Activated CD4-positive, alpha-beta T cell treated with anti-CD3 and anti-CD28 coated beads for 36 hours (primary cell): ENCODE measurements at places on chromosomes 7 and 10. TPM values are rescaled to one million over a fixed set of nuclear protein-coding genes. Genes with fewer than 3 reads are reported as not detected.

Gene MBL2
- total RNA-seq = not detected

GRCh38 chr10:118115701-118116100, 69.0 kb upstream of the RAB11FIP2 start:
- no peak for DNase-seq

DNA sequence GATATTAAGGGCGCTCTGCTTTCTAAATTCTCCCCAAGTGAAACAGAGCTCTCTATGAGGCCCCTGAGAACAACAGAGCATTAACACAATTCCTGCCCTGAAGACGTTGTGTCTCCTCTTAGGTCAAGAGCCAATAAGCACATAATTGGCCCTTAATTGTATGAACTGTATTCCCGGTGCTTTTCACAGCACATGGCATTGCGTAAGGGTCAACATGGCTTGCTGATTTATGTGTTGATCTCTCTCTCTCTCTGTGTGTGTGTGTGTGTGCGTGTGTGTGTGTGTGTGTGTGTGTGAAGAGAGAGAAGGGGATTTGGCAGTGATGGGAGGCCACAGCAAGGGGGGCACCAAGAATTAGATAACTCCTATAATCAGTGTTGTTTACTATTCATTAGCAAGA, 40.5 kb downstream of the LYZL1 start:
- no peak for DNase-seq

DNA sequence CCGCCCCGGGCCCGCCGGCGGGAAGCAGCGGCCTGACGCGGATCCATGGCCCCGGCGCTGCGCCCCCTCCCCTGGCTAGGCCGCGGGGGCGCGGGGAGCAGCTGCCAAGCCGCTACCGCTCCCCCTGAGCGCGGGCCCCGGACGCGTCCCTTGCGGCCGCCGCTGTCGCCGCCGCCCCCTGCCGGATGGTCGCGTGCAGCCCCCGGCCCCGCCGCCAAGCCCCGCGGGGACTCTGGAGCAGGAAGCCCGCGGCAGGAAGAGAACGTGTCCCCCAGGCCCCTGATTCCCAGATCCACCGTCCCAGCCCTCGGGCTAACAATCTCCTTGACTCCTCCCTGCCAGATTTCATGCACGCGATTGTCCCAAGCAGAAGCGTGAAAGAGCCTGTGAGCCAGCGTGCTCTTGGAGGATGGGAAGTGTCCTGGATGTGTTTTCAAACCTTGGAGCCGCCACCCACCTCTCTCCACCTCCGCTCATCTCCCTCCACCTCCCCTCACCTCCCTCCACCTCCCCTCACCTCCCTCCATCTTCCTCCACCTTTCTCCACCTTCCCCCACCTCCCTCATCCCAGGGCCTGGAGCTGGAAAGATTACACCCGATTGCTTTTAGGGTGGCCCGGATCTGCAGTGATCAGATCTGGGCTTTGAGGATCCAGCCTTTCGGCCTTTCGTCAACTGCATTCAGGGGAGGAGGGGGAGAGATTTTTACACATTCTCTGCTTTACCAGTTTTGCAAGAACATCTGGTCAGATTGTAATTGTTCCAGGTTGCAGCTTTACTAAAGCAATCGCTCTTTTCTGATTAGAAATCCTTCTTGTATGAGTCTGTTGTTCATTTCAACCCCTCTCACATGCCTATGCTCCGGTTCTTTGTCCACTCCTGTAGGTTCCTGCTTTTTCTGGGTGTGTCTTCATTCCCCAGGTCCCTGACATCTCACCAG, 570 bp upstream of the PRTFDC1 start:
- peak; percentile 59 for DNase-seq

- no peak for DNase-seq
Observed at GRCh38 chr10:71769279-71769823, 4.0 kb downstream of the VSIR start.

DNA sequence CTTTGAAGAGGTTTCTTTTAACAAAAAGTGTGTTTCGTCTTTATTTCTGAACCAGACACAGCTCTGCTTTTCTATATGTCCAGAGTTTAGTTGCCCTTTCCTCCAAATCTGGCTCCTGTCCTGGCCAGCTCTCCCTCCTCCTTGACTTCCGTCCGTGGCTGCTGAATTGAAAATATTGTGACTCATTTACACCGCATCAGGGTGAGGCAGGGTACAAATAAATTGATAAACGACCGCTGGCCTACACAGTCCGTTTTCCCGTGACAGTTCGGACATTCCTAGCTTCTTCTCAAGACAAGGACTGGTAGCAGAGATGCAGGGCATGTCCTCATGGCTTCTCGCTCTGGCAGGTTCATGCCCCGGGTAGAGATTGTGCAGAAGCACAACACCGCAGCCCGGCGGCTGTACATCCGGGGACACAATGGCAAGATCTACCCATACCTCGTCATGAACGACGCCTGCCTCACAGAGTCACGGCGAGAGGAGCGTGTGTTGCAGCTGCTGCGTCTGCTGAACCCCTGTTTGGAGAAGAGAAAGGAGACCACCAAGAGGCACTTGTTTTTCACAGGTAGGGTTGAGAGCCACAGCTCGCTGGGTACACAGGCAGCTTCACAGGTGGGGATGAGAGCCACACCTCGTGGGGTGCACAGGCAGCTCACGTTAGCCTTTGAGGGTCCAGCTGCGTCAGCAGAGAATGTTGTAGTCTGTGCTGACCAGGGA, 126.6 kb downstream of the TRRAP start:
- DNase-seq = no peak
